T-helper 1 cell treated with Interleukin-12 subunit alpha and Interleukin-12 subunit beta and Interleukin-4 antibody, amounts not matched to agents 30 ng/mL and 1 ng/mL, for 36 hours (primary cell): ENCODE measurements at places on chromosomes 1 and 21. TPM values are rescaled to one million over a fixed set of nuclear protein-coding genes. Genes with fewer than 3 reads are reported as not detected.

BECN2 gene
- total RNA-seq = not detected in 2 replicates

SRGAP2C gene
- total RNA-seq = 48.3 and 59.6 TPM in 2 replicates

ITLN1 gene
- not detected in 2 replicates for total RNA-seq

MX2 gene
- total RNA-seq = 66.3 and 74.2 TPM in 2 replicates

HSPA6 gene
- 1.1 and 1.6 TPM in 2 replicates for total RNA-seq

PROX1 gene
- total RNA-seq = not detected in 2 replicates

OPTC gene
- total RNA-seq = not detected in 2 replicates

CYP4A22 gene
- total RNA-seq = not detected in 2 replicates

DCST1 gene
- not detected in 2 replicates for total RNA-seq

RNF186 gene
- not detected in 2 replicates for total RNA-seq

ADAMTS5 gene
- total RNA-seq = not detected in 2 replicates

TMEM240 gene
- 0.39 and 0.63 TPM in 2 replicates for total RNA-seq

OLFML2B gene
- total RNA-seq = not detected in 2 replicates

AVPR1B gene
- total RNA-seq = not detected in 2 replicates

NID1 gene
- 0.10 and 0.17 TPM in 2 replicates for total RNA-seq

SPRR2A gene
- not detected in 2 replicates for total RNA-seq

GNG12 gene
- 0.12 TPM in 1 of 2 replicates, not detected in the other for total RNA-seq

MYOM3 gene
- not detected in 2 replicates for total RNA-seq

PTBP2 gene
- total RNA-seq = 14.1 and 15.4 TPM in 2 replicates

LY9 gene
- total RNA-seq = 3.0 and 3.9 TPM in 2 replicates

RGS18 gene
- total RNA-seq = 0.20 TPM in 2 replicates

CELA3A gene
- not detected in 2 replicates for total RNA-seq

OVAAL gene
- total RNA-seq = not detected in 2 replicates

FAM163A gene
- not detected in 2 replicates for total RNA-seq

GBP6 gene
- total RNA-seq = 3.8 and 4.2 TPM in 2 replicates

SELE gene
- total RNA-seq = not detected in 2 replicates

GBP1 gene
- total RNA-seq = 209 TPM in 2 replicates

FCRL1 gene
- not detected in 2 replicates for total RNA-seq

FAM89A gene
- 10.9 and 12.2 TPM in 2 replicates for total RNA-seq

SYCP1 gene
- not detected in 2 replicates for total RNA-seq

MAP3K7CL gene
- 5.1 and 5.7 TPM in 2 replicates for total RNA-seq

TP73 gene
- total RNA-seq = 1.4 and 1.5 TPM in 2 replicates

CLCA1 gene
- total RNA-seq = not detected in 2 replicates
